Breast epithelium (tissue), 4 donors: ENCODE measurements at places on chromosomes 7 and 10. TPM values are rescaled to one million over a fixed set of nuclear protein-coding genes. Genes with fewer than 3 reads are reported as not detected.

Gene AKR1C4
- not detected for total RNA-seq

GRCh38 chr7:135512135-135512887, 2.4 kb upstream of the CNOT4 start:
- no peak overlapping the region for H3K4me3 ChIP-seq
- H3K27ac ChIP-seq = no peak overlapping the region
- H3K27me3 ChIP-seq = no peaks in the 10 kb centered on the region
- H3K36me3 ChIP-seq = no peaks in the 10 kb centered on the region
- H3K4me1 ChIP-seq = no peaks in the 10 kb centered on the region

- H3K27ac ChIP-seq = no peak overlapping the region
- no peaks in the 10 kb centered on the region for H3K36me3 ChIP-seq
- no peaks in the 10 kb centered on the region for H3K4me1 ChIP-seq
- H3K27me3 ChIP-seq = no peaks in the 10 kb centered on the region
- no peak for DNase-seq
- H3K4me3 ChIP-seq = no peak overlapping the region
Observed at GRCh38 chr7:46224363-46224762, 303.3 kb upstream of the IGFBP3 start.

Gene UCMA
- total RNA-seq = not detected

GRCh38 chr10:20817646-20818045, 79.5 kb downstream of the NEBL start:
- H3K27ac ChIP-seq = no peak overlapping the region
- H3K36me3 ChIP-seq = no peaks in the 10 kb centered on the region
- DNase-seq = no peak

DNA sequence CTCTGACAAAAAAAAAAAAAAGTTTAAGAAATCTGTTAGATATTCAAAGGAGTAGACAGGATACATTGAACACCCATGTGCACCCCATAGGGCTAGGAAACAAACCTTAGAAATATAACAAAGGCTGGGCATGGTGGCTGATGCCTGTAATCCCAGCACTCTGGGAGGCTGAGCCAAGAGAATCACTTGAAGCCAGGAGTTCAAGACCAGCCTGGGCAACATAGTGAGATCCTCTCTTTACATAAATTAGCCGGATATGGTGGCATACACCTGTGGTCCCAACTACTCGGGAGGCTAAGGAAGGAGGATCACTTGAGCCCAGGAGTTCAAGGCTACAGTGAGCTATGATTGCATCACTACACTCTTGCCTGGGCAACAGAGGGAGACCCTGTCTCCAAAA, 15.3 kb downstream of the CLIP2 start:
- no peak overlapping the region for H3K27ac ChIP-seq
- H3K36me3 ChIP-seq = no peaks in the 10 kb centered on the region
- no peak overlapping the region for H3K4me3 ChIP-seq
- DNase-seq = no peak
- no peaks in the 10 kb centered on the region for H3K27me3 ChIP-seq

GRCh38 chr7:17206349-17206905, 92.0 kb upstream of the AHR start:
- no peaks in the 10 kb centered on the region for H3K4me1 ChIP-seq
- H3K27ac ChIP-seq = no peak overlapping the region
- no peak overlapping the region for H3K4me3 ChIP-seq

DNA sequence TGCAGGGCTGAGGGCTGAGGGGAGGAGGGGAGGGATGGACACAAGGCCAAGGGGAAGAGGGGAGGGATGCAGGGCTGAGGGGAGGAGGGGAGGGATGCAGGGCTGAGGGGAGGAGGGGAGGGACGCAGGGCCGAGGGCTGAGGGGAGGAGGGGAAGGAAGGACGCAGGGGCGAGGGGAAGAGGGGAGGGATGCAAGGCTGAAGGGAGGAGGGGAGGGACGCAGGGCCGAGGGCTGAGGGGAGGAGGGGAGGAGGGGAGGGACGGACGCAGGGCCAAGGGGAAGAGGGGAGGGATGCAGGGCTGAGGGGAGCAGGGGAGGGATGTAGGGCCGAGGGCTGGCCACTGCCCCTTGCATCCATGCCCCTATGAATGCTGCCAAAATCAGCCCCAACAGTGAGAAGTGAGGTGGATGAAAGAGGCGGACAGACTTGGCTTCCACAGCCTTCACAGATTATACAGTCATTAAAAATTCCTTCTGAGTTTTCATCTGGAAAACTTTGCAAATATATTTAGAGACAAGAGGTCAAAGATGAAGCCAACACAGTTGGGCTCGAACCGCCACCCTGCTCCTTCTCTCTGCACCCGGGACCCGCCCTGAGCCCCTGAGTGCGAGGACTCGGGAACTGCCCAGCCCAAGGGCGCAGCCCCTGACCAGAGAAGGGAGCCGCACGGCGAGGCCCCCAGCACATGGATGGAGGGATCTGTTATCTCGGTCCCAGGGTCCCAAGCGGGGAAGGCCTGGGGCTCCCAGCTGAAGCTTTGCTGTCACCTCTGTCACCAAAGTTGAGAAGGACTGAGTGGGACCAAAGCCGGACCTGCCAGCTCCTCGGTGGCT, 65.8 kb downstream of the DIP2C start:
- no peak for DNase-seq
- no peaks in the 10 kb centered on the region for H3K27me3 ChIP-seq
- H3K4me1 ChIP-seq = peaks cover 5% of the 10 kb centered on the region
